Skin of body (tissue), 3 donors: ENCODE measurements at places on chromosomes 1 and 21.
A peak's percentile ranks its signal among the peaks of the same experiment; 100 is the strongest.

GRCh38 chr1:213066363-213066762, 15.3 kb downstream of the RPS6KC1 start:
- no peak for DNase-seq

DNA sequence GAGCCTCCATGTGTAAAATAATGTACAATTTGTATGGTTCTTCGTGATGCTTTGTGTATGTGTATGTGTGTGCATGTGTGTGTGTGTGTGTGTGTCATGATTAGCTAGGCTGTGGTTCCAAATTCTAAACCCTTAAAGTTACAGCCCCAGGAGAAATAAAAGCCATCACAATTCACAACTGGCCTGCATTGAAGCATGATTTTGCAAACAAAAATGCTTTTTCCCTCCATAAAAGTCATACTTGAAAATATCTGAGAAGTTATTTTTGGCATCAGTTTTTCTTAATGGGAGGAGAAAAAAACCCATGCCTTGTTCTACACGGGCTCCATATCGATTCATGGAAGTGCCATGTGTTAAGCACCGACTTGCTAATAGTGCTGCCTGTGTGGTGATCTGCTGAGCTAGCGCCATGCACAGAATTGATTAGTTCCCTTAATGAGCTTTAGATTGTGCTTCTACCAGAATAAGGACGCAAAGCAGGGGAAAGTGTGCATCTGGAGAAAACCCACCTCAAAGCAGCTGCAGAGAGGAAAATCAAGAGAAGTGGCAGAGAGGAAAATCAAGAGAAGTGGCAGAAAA, 207.3 kb downstream of the DSCAM start:
- DNase-seq, result peak; percentile 5

DNA sequence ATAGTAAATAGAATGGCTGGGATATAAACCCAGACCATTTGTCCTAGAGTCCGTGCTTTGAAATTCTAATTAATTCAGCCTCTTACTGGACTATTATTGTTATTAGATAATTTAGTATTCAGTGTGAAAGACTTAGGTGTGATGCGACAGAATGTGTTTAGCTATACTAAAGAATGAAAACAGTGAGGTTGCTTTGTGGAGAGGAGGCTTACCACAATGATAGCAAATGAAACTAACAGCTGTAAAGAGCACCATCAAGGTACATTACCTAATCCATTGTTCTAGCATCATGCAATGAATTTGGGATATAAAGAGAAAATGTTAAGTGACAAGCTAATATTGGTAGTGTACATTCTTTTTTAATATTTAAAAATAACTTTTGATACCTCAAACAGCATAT, 911.1 kb downstream of the KCNT2 start:
- no peak for DNase-seq

- DNase-seq, result no peak
These were observed 12.4 kb downstream of the ALX3 start for GRCh38 chr1:110057963-110058518.

DNA sequence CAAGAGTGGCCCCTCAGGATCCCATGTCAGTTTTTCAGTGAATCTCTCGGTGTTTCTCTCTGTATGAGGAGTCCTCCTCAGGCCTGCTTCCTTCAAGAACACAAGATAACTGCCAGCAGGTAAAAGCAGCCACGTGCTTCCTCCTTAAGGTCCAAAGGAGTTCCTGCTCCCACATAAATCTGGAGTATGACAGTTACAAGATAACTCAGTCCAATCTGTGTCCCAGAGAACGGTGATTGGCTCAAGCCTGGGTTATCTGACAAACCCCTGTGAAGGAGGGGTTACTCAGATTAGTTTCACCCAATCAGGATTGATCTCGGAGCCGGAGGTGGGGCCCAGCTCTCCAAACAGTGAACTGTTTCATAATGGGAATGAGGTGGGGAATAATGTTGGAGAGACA, 5.8 kb upstream of the ANKRD13C start:
- DNase-seq, result no peak

- no peak for DNase-seq
These were observed 114.8 kb upstream of the PAXBP1 start for GRCh38 chr21:32886339-32886738.

DNA sequence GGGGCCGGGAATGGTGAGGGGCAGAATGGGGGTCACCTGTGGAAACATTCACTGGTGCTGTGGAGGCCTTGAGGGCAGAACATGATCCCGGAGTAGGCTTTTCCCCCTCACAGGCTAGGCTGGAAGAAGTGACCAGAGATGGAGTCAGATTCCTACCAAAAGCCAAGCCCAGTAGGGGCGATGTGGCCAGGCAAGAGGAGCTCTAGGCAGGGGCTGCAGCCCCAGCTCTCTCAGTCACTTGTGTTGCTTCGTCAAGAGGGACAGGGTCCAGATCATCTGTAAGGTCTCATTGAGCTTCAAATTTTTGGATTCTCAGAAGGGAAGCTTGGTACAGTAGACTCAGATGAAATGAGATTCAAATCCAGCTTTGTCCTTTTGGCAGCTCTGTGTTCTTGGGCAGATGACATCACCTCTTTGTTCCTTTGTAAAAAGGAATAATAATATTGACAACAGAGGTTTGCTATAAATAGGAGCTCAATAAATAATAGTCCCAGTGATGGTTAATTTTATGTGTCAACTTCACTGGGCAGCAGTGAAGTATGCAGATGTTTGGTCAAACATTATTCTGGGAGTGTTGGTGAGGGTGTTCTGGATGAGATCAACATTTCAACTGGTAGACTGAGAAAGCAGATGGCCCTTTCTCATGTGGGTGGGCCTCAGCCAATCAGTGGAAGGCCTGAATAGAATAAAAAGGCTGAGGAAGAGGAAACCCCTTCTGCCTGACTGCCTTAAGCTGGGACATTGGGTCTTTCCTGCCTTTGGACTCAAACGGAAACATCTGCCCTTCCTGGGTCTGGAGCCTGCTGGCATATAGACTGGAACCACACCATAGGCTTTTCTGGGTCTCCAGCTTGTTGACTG, 324.7 kb upstream of the USP24 start:
- no peak for DNase-seq

GRCh38 chr1:216500273-216500967, 77.2 kb upstream of the USH2A start:
- no peak for DNase-seq

GRCh38 chr1:5254131-5254725, 599.8 kb downstream of the AJAP1 start:
- DNase-seq, result no peak

DNA sequence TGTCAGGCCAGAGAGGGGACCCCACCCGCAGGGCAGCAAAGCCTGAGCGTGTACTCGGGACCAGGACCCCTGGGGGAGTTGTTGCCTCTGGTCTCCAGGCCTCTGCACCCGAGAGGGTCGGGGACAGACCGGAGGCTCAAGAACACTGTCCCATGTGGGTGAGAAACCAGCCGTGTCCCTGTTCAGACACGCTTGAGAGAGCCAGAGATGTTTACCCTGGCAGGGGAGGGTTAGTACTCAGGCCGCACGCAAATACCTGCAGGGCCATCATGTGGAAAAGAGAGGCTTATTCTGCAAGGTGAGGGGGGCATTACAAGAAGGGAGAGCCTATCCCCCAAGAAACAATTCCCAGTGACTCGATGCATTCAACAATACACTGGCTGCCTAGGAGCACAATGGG, 74.0 kb upstream of the ARHGEF16 start:
- DNase-seq, result no peak

DNA sequence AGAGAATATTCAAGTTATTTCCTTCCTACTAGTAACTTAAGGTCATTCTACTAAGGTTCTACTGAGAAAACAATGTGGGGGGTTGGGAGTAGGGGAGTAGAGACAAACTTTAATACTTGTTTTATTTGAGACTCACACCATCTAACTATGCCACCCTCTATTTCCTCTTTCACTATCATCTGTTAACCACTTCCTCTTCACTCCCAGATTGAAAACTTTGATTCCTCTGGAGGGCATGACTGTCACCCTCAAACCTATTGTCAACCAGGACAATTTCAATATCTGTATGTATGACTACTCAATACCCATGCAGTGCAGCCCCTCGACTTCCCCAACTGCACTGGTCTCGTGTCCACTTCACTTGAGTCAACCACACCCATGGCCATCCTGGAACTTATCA, 165.6 kb upstream of the POGK start:
- no peak for DNase-seq
